ENCODE measurements at places on chromosomes 5 and 9.

GRCh38 chr5:72228960-72229359 lies 91.1 kb downstream of the MRPS27 start:
- no peak for DNase-seq

DNA sequence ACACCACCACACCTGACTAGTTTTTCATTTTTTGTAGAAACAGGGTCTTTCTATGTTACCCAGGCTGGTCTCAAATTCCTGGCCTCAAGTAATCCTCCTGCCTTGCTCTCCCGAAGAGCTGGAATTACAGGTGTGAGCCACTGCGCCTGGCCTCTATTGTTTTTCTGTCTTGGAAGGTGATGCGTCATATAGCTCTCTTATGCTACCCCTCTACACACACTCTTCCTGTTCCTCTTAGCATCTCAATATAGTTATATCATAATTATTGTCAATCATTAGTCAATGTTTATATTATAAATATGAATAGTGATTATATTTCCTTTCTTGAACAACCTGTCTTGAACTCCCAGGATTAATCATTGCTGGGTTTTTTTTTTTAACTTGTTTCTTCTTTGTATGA lies 7.3 kb downstream of the PKD2L2 start:
- no peak for DNase-seq

DNA sequence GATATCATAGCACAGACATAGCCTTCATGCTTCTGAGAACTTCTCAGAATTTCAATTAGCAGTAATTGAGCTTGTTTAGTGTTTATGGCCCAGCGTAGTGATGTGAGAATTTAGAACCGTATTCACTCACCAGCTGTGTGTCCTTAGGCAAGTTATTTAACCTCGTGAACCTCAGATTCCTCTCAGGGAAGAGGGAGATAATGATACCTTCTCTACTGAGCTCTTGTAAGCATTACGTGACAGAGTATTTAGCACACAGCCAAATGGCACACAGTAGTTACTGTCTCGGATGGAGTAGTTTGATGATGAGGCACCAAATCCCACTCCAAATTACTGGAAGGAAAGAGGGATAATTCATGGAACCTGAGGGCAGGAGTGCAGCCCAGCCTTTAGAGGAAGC lies 429.3 kb downstream of the CCDC171 start:
- DNase-seq = no peak

DNA sequence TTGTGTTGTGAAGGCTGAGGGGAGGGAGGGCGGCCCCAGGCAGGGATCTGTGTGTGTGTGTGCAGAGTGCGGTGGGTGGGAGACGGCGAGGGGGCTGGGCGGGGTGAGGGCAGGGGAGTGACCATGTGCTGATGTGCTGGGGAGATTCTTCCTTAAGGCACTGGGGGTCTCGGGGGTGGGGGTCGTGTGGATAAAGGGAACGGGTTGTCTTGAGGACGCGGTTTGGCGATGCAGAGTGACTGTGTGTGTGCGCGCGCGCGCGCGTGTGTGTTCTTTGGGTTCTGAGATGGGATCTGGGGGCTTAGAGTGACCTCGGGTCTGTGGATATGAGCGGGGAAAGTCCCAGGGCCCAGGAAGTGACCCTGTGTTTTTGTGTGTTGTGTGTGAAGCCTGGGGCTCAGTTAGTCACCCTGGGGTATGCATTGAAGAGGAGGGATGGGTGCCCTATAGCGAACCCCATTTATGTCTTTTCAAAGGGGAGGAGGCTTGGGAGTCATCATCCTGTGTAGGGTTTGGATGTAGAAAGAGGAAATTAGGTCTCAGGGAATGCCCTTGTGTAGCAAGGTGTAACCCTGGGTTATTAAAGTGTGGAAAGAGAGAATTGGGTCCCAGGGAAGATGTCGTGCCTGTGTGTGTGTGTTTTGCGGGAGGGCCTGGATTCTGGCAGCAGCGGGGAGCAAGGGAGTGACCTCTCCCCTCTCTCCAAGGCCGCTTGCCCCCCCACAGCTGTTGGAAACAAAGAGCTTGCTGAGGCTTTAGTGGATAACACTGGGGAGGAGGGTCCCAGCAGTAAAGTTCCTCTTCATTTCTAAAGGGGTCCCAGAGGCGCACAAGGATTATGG lies 1.4 kb downstream of the TMEFF1 start:
- peak; percentile 37 for DNase-seq

DNA sequence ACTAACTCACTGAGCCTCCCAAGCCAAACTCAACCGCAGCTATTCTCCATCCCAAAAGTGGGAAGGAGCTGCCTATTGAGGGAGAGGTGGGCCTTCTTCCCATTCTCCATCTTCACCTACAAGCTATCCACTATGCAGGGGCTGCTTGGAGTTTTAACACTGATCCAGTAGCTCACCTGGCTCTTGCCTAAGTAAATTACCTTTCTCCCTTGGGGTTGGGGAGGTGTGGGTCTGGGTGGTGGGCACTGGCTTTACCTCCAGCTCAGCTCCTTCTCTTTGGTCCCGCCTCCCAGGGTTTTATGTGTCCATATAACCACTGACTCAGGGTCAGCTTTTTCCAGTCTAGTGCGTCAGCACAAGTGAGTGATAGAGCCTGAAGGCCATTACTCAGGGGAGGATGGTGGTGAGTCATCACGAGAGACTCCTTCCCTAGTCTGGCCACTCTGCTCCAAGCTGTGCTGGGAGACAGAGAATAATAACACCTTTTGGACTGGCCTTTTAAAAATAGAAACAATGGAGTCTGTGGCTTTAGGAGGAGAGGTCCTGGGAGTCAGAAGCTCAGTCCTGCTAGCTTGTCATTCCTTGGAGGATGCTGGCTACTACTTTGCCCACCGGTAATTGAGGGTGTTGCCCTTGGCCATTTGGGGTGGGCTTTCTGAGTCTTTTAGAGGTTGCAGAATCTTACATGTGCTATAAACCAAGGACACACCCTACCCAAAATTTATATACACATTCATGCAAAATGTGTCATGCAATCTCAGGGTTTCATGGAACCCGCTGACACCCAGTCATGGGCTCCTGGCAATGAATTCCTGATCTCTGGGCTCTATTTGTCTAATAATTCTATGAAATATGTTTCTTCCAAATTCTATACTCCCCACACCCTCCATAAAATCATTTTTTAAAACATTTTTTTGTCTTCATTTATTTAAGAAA lies 35.6 kb upstream of the ATP6V1G1 start:
- DNase-seq = peak; percentile 77

DNA sequence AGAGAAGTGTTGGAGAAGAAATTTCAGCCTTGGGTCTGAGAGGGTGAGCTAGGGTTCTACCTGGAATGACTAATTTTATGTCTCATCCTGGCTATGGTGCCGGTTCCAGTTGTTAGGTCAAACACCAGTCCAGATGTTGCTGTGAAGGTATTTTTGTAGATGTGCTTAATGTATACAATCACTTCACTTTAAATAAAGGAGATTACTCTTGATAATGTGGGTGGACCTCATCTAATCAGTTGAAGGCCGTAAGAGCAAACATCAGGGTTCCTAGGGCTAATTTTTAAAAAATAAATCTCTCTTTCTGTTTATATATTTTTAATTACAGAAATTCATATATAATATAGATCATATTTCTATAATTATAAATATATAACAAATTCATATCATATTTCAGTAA lies 90.5 kb upstream of the GDNF start:
- DNase-seq = no peak

DNA sequence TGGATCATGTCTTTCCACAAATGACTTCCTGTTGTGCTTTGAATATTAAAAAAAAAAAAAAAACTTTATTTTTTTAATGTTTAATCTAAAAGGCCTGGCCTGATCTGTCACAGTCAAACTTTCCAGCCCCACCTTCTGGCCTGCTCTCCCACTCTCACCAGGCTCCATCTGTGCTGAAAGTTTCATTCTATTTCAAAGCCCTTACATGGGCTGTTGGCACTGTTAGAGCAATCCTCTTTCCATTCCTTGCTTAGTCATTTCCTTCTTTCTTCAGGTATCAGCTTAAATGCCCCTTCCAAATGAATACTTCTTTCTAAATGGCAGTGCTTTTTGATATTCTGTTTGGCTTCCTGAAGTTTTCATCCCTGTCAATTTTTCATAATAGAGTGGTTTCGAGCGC lies 1104.8 kb upstream of the C9orf72 start:
- no peak for DNase-seq

DNA sequence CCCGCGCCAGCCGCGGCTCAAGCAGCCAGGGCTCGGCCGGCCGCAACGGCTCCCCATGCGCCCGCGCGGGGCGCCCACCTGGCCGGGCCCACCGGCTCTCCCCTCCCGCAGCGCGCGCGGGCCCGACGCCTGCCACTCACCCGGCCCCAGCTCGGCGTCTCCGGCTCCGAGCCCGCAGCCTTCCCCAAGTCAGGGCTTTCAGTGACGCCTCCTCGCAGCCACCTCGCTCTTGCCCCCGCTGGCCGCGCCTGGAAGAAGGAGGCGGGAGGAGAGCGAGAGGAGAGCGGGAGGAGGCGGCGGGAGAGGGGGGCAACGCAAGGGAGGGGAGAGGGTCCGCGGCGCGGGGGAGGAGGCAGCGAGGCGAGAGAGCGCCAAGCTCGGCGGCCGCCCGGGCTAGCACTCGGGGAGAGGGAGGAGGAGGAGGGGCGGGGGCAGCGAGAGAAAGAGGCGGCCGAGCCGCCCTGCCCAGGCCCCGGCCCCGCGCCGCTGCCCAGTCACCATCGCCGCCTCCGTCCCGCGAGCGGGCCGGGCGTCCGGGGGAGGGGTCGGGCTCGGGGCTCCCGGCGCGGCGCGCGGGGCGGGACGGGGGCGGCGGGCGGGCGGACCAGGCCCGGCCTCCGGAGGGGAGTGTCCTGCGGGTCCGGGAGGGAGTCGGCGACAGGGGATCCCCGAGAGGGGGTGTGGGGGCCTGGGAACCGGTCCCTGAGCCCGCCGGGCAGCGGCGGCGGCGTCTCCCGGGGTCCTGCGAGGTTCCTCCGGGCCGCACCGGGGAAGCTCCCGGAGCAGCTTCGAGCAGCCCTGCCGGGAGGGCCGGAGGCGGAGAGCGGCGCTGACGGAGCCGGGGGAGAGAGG lies at the start of gene LHFPL2:
TSS of gene LHFPL2 (minus strand) at position 414 of the 852 bp plus-strand sequence. CDS start 138,559 bp downstream, outside the sequence.
- peak; percentile 66 for DNase-seq

- peak; percentile 15 for DNase-seq
Observed at GRCh38 chr5:56910210-56910965, 992 bp downstream of the SETD9 start.

DNA sequence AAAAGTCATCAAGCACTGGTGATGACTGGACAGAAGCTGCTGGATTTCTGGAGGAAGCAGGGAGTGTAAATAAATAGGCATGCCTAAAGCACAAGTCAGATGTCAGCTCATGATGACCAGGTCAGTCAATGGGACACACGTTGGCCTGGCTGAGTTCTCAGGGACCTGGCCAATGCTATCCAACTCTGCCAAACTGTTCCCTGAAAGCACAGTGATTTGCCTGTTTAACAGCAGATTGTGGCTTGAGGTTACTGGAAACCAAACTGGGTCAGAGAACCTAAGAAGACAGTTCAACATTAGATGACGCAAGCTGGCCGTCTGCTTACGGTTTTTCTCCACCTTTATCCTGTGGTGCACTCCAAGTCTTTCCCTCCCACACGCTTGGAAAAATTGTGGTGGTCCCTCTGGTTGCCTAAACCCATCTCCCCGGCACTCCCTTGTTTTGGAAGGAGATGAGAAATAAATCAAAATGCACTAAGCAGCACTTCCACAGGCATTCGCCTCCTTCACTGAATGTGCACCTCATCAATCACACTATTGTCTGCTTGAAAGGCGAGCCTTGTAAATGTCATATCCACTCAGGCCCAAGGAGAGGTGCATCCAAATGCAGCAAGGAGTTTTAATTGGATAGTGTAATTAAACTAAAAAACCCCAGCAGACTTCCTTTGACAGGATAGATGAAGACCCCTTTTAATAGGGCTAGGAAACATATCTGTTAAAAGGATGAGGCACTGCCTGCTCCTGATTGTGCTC lies 199.4 kb downstream of the GAPVD1 start:
- no peak for DNase-seq

- no peak for DNase-seq
Observed at GRCh38 chr9:32787816-32788215, 4.5 kb downstream of the TMEM215 start.

DNA sequence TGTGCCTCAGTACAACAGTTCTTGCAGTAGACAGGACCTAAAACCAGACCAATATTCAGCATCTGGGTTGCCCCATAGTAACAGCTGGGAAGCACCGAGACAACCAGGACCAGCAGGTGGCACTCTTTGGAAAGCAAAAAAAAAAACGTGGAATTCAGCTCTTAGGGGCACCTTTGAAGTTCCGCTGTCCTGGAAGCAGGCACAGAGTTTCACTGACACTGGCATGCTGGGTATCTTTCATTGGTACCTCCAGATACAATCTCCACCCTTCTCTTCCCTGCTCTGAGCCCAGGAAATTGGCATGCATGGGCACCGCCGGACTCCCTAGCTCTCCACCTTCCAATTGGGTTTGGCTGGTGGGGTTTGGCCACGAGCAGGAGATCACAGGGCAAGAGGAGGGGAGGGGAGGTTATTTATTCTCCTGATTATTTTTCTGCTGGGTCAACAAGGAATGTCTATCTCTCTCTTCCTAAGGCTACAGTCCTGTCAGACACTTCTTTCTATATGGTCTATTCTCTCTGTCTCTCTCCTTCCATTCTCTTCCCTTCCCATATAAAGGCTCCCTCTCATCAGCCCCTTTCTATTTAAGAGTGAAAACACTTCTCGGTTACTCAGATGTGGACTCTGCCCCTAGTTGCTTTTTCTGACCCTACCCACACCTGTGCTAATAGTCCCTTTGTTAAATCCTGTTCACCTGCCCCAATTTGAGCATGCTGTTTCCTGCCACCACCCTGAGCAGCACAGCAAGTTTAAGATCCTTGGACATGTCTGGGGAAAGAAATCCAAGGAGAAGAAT lies 1.9 kb upstream of the IDNK start:
- peak; percentile 56 for DNase-seq

GRCh38 chr5:112895682-112896081 lies 26.3 kb downstream of the REEP5 start:
- DNase-seq = no peak

- no peak for DNase-seq
Observed at GRCh38 chr9:71765693-71766092, 2.6 kb downstream of the CEMIP2 start.

- no peak for DNase-seq
Observed at GRCh38 chr9:4894076-4894475, 91.0 kb upstream of the JAK2 start.

DNA sequence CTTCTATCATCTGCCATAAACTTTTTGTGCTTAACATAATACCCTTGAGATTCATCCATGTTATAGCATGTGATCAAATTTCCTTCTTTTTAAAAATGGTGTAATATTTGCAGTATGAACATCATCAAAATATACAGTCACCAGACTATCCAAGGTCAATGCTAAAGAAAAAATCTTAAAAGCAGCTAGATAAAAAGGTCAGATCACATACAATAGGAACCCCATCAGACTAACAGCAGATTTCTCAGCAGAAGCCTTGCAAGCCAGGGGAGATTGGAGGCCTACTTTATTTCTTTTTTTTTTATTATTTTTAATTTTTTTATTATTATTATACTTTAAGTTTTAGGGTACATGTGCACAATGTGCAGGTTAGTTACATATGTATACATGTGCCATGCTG lies 37.2 kb downstream of the FAM170A start:
- DNase-seq = no peak

- no peak for DNase-seq
Observed at GRCh38 chr5:31131381-31131891, 62.0 kb upstream of the CDH6 start.

Measured in HEK293T (cell line).